ENCODE measurements at places on chromosomes 2 and 18.

DNA sequence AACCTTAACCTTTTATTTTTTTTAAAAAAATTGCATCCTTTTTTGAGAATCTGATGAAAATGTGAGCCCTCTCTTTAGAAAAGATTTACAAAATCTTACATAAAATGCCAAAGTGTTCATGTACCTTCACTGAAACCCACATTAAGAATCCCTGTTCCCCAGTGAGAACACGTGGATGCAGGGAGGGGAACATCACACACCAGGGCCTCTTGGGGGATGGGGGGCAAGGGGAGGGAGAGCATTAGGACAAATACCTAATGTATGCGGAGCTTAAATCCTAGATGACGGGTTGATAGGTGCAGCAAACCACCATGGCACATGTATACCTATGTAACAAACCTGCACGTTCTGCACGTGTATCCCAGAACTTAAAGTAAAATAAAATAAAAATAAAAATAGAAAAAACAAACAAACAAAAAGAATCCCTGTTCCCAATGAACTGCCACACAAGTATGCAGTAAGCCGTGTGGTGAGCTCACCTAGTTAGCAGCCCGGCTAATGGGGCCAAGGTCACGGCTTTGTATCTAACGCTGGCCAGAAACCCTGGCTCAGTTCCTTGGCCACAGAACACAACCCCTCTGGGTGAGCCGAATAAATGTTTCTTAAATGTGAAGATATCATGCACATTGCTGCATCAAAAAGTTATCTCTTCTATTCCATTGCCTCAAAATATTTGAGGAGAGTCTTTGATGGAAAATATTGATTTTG, 41.4 kb downstream of the CHST9 start:
- no peak for DNase-seq

- no peak for DNase-seq
These were observed 34.8 kb downstream of the TNS1 start for GRCh38 chr2:217968023-217968422.

DNA sequence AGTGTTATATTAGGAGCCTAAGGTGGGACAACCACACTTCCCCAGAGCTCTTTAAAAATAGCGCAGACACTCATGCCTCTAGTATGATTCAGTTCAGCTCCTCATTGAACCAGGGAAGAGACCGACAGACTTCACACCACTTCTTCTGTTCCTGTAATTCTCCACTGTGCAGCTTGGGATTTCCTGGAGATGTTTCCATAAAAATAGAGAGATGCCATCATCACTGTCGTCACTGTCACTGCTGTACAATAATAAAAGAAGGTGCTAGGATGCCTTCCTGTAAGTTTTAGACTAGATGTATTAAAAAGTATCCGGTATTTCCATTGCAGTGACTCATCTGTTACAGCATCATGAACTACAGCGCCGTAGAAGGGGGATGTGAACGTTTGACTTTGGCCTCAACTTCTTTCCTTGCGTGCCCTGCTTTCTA, 110.9 kb downstream of the FAM210A start:
- no peak for DNase-seq

DNA sequence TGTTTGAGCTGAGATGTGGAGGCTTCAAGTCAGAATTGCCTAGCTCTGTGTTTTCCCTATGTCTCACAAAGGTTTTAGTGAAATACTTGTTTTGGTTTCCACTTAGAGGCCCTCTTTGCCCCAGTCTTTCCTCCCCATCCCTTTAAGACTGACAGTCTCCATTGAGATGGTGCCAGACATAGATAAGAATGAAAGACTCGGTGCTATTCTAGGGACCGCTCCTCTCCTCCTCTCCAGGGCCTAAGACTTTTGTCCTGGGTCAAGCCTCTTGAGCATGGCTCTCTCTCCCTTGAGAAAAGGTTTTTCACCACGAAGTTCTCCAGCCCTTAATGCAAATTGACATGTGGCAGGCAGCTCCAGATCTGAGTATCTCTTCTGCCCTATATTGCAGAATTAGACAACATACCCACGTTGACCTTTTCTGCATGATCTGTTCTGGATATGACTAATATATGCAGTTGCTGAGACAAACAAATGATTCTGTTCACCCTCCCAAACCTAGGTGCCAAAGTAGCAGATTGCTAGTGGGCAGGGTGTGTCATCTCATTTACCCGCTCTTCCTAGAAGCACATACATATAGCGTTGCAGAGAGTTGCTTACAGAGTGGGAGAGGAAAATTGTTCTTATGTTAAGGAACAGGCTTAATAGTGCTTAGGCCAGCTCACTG, 47.5 kb upstream of the ACSL3 start:
- no peak for DNase-seq

All from CD4-positive, alpha-beta T cell treated with Interferon gamma for 1 hour (primary cell).